ENCODE measurements at places on chromosomes 5 and 9.

DNA sequence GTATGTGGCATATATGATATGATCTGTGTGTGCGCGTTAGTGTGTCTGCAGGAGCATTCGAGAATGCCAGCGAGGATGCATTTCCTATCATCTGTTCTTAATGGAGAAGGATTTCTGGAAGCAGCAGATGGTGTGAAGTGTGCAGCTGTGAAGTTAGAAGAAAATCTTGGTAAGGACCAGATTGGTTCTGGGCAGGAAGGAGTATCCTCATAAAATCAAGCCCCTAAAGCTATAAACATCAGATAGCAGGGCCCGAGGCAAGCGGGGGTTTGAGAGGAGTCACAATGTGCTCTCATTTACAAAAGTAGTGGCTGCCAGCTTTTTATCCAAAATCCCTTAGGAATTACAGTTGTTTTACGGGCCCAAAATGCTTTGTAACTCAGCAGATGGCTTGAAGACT is 40.0 kb downstream of the DAPK1 start:
- no peak for DNase-seq

DNA sequence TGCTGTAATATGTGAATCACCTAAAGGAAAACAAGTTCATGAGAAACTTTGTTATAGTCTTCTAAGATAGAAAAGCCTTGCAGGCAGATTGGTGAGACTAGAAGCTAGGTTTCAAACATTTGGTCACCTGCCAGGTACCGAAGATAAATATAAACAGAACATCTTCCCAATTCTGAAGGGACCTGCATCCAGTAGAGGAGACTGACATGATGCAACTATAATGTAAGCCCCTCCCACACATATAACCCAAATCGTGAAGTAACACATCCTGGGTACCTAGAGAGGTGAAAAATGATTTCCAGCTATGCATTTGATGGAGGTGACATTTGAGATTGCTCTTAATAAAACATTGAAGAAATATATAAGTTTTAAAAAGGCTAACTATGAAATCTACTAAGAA is 29.9 kb downstream of the SHLD3 start:
- DNase-seq, result no peak

DNA sequence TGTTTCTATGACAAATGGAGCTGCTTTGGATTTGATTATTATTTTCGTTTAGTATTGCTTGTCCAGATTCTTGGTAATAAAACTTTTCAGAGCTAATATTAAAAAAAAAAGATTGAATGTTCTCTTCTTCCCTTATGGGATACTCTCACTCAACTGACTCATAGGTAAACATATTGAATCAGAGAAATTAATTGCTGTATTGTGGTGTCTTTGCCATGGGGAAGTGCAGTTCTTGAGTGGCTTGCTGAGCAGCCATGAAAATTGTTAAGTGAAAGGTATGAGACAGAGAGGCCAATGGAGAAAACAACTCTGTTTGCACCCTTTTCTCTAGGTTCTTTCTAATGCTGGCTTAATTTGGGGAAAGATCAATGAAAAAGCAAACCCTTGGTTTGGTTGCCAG is 149.9 kb upstream of the HMHB1 start:
- DNase-seq, result no peak

DNA sequence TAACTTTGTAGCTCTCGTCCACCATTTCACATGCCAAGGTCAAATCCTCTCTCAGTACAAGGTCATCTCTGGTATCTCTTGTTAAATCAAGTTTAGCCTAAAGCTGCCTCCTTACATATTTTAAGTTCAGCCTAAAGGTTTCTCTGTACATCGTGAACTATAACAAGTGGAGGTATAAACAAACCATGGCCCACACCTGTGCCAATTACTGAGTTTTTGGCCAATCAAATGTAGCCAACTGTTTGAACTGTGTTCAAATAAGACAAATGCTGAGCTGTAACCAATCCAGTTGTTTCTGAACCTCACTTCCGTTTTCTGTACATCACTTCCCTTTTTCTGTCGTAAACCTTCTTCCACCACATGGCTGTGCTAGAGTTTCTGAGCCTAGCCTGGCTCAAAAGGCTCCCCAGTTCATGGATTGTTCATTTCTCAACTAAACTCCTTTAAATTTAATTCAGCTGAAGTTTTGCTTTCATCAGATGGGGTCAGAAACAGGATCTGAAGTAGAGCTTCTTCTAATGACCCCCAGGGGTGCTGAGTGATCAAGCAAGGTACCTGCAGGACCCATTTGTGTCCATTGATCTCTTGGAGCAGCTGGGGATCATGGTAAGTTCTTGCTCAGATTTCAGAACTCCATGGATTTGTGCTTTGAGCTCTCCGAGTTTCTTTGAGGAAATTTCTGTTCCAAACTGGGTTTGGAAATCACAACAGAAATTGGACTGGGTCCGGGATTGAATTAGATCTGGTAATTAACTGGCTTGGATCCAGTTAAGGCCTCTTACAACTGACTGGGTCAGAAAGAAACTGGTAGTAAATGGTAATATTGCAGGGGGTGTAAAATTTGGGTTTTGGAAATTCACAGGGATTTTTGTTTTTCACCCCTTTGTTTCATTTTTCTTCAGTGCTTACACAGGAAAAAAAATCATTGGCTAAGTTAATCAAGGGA is 11.0 kb upstream of the NANS start:
- no peak for DNase-seq

- DNase-seq, result no peak
Measured at GRCh38 chr9:110188991-110189390, 19.0 kb downstream of the C9orf152 start.

DNA sequence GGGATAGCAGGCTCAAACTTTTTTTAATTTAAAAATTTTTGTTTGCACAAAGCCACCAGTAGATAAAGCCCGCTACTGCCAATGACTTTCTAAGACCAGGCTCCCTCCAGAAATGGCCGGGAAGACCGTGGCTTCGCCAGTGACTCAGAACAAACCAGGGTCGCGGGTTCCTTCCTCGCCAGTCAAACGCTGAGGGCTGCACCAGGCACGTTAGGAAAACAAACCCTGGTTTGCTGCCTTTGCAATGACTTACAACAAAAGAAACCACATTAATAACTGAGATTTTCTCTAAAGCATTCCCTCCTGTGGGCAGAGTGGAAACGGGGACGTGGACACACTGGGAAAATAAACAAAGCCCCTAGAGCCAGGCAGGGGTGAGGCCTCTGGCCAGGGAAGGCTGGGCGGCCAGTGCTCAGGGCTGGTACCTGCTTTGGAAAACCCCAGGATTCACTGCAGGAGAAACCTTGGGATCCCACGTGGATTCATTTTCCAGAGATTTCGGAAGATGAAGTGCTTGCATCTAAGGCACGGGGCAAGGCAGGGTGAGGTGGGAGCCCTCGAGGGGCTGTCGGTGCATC is 3.8 kb downstream of the PRRX2 start:
- DNase-seq, result peak; percentile 81

GRCh38 chr5:59790776-59791475 is 102.6 kb downstream of the PDE4D start:
- no peak for DNase-seq

DNA sequence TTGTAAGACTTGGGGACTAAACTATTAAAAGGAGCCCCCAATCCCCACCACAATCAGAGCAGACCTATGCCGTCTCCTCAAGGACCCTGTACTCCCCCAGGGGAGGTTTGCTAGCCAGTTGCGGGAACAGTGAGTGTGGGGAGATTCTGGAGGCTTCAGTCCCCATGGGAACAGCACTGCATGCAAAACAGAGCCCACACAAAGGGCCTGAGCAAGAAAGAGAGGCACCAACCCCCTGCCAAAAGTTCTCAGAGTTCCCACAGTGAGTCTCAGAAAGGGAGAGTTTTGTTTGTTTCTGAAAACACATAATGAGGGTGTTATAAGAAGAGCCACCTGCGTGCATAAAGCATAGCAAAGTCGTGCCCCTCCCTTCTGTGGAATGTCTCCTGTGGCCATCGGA is 56.6 kb downstream of the CFAP90 start:
- no peak for DNase-seq

GRCh38 chr9:117247266-117247665 is 167.6 kb downstream of the ASTN2 start:
- peak; percentile 5 for DNase-seq

DNA sequence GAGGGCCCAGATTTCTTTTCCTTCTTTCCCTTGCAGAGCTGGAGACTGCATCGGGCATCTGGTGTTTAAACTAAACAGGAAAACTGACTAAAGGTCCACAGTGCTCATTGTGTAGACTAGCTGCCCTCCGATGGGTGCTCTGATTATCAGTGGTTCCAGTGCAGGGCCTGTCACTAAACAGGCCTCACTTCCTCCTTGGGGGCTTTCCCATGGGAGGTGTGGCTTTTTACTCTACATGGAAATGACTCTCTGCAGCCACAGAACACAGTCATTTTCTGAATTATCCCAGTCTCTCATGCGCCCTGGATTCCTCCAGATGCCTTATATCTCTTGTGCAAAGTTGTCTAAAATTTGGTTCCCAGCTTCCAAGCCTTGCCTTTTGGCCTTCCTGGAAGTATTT is 199.2 kb downstream of the TRIO start:
- DNase-seq, result peak; percentile 42

GRCh38 chr5:10624206-10624605 is 60.3 kb downstream of the ANKRD33B start:
- no peak for DNase-seq

DNA sequence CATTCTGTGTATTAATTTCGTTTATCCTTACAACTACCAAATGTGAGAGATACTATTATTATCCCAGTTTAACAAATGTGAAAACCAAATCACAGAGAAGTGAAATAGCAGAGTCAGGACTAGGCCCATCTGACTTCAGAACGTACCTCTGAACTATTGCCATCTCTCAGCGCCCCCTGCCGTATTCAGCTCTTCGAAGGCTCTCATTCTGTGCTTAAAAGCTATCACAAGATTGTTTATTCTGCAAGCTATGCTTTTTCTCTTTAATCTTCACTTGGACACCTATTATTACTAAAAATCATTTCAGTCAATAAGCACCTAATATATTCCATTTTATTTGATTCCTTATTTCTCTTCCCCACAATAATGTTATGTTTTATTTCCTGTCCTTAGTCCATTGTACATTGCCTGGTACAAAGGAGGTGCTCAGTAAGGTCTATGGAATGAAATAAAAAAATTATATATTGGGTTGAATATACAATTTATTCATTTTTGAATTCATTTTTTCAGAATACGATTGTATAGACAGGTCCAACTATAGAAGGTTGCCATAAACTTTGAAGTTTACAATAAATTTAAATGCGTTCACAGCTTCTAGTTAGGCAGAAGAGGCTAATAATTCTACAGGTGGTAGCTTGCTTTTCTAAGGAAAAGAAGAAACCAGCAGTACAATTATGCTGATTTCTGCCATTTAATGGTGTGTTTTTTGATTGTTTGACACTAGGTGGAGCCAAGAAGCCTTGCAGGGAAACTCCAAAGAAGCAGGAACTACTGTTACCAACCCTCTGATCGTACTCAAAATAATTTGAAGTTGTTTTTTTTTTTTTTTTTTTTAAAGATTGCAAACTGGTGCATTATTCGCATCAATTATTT is 202.2 kb upstream of the DMRTA1 start:
- peak; percentile 67 for DNase-seq
